ENCODE measurements at places on chromosomes 16 and 17. TPM values are rescaled to one million over a fixed set of nuclear protein-coding genes. Genes with fewer than 3 reads are reported as not detected.
A peak's percentile ranks its signal among the peaks of the same experiment; 100 is the strongest.

GRCh38 chr16:79838496-79839259 lies 238.1 kb upstream of the MAF start:
- no peak for DNase-seq

The IQCK gene
- total RNA-seq, result 1.1 TPM

GRCh38 chr16:83227336-83227735 lies 580.4 kb upstream of the HSBP1 start:
- DNase-seq, result no peak

The ADAM11 gene
- 0.28 TPM for total RNA-seq

GRCh38 chr16:4056161-4057105 lies 59.8 kb downstream of the ADCY9 start:
- DNase-seq, result no peak

DNA sequence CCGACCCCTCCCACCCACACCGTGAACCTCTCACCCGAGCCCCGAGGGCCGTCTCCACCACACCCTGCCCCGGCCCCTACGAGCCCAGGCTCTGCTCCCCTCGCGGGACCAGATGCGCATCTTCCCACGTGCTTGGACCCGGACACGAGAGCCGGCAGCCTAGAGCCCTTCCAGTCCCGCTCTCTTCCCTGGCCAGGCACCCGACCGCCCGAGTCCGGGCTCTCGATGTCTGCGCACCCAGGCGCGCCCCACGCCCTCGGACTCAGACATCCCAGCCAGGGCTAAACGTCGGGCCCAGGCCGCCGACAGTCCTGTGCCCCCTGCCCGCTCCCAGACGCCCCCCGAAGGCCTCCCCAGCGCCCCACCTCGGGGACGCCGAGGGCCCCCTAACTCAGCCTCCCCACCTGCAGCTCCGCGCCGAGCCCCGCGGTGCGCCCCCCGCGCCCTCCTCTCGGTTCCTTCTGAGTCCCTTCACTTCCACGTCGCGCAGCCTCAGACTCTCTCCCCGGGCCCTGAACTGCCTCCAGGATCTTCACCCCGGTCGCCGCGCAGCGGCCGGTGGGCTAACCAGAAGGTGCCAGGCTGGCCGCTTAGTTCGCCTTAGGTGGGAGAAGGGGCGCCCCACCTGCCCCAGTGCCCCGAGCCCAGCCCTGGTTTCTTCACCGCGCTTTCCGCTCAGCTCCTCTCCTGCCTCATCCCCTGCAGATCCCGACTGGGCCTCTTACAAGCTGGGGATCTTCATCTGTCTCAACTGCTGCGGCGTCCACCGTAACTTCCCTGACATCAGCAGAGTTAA lies 688 bp downstream of the ADAP2 start:
- DNase-seq, result no peak

The ABCA8 gene
- total RNA-seq, result not detected

The TBC1D3I gene
- total RNA-seq, result 0.15 TPM

DNA sequence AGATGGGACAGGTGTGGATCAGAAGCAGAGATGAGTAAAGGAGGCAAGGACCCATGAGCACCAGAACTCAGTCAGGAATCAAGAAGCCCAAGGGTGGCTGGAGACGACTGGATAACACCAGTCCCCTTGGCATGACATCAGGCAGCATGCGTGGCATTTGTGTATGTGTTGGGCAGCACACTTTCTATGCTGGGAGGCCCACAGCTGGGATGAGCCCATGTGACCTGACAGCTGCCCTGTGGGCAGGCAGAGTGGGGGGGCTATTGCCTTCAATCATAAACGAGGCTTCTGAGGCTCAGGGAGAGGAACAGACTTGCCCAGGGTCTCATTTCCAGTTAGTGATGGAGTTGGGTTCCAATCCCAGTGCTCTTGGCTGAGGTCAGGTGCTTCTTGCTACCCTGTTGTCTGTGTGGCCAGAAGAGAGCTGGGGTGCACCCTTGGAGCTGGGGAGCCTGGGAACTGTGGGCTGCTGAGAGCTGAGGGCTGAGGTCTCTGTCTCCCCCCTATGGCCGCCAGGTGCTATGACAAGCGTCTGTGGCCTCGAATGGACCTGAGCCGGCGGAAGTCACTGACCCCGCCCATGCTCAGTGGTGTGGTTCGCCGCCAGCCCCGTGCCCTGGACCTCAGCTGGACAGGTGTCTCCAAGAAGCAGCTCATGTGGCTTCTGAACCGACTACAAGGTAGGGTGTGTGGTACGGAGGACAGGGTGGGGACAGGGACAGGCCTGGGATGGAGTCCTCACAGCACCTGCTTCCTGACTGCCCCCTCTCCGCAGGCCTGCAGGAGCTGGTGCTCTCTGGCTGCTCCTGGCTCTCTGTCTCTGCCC lies 7.1 kb upstream of the ORAI3 start:
- DNase-seq, result peak; percentile 81

The CMTM1 gene
- total RNA-seq, result 17.8 TPM

The C16orf96 gene
- not detected for total RNA-seq

The UBE2O gene
- 26.5 TPM for total RNA-seq

GRCh38 chr17:55988861-55989260 lies 164.4 kb upstream of the ANKFN1 start:
- DNase-seq, result no peak

- DNase-seq, result peak; percentile 61
Observed at GRCh38 chr17:21019976-21020586, 22.7 kb downstream of the USP22 start.

DNA sequence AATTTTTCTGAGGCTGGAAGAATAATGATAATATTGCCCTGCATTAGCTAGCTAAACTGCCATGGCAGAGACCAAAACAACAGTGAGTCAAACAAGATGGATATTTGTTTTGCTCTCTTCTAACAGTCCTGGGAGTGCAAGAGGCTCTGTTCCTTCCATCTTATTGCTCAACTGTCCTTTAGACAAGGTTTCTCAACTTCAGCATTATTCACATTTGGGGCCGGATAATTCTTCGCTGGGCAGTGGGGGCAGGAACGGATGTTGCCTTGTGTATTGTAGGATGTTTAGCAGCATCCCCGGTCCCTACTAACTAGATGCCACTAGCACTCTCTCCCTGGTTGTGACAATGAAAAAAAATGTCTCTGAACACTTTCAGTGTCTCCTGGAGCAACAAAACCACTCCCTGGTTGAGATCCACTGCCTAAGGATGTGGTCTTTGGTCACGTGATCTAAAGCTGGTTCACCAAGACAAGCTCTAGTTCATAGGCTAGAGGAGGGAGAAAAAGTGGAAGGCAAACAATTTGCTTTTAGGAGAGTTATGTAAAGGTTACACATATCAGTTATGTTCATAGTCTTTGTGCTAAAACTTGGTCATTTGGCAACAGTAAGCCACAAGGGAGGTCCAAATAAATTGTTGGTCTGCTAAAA lies 144.4 kb downstream of the PCTP start:
- no peak for DNase-seq

The NAT9 gene
- 32.3 TPM for total RNA-seq

DNA sequence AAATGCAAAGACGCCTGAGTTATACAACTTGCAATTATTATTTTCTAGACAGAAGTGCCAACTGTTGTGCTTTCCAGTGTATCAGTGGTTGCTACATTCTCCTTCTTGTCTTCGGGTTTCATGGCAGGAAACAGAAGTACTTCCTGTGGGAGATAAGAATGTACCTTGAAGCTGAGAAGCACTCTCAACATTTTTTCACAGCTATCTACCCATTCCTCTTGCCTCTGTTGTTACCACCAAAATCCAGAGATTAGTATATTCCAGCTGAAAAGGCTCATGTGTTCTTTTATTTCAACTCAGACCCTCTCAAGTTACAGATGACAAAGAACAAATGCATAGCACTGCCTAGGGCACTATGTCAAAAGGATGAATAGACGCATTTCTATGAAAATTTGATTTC lies 4.8 kb upstream of the ADAT1 start:
- no peak for DNase-seq

DNA sequence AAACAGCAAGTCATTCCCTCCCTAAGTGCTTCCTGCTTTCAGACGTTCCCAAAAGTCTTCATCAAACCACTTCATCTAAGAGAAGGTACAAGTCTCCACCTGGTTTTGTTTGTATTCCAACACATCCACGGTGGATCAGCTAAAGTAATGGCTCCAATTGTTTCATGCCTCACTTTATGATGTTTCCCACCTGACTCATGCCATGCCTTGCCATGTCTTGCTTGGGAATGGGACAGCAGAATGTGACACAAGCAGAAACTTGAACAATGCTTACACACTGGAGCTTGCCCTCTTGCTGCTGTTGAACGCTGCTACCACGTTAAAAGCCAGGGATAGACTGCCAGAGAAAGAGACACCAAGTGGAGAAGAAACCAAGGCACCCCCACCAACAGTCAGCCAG lies 43.8 kb downstream of the MYH10 start:
- no peak for DNase-seq

DNA sequence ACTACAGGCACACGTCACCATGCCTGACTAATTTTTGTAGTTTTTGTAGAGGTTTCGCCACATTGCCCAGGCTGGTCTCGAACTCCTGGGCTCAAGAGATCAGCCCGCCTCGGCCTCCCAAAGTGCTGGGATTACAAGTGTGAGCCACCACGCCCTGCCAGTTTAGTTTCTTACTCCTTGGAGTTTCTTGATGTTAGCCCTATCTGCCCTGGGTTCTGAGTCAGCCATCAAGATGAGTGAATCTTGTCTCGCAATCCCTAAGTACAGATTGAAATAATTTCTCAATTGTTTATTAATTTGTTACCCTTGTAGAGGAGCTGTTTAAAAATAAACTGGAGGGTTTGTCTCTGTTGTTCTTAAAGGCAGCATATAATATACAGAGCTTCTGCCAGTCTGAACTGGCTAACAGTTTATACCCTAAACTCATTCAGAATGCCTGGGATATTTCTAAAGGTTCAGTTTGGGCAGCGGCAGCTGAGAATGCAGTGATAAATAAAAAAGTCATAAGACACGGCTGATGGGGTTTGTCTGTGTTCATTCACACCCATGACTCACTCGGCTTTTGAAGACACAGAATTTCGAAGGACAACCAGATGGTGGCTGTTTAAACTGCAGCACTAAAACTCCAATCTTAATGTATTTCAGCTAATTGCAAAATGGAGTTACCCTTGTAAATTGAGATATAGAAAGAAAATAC lies 39.6 kb downstream of the GPRC5B start:
- DNase-seq, result no peak

GRCh38 chr17:35849469-35850348 lies 19.0 kb downstream of the HEATR9 start:
- peak; percentile 68 for DNase-seq

The CCL17 gene
- total RNA-seq, result not detected

DNA sequence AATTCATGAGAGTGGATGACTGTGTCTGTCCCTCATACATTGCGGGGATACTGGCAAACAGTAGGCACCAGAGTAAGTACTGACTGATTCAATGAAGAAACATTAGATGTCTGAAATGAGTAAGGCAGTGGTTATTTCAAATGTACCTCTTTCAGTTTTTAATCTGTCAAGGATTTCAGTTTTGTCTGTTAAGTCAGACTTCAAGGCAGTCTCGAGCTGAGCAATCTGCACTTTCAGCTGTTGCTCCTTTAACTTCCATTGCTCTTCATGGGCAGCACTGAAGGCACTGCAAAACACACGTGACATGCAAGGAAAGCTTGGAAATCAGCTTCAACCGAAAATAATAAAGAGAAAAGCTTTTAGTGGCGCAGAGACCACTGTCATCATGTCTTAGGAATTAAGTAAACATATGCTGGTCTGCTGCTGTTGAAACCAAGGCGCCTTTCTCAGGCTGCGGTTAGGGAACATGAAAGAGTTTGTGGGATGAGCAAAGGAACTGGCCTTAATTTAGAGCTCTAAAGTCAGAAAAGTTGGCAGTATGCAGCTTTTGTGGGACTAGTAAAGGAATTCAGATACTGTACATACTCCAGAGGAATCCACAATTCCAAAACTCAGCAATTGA lies 38.8 kb downstream of the RPGRIP1L start:
- no peak for DNase-seq

The KRTAP9-8 gene
- total RNA-seq, result not detected

- DNase-seq, result peak; percentile 64
Observed at GRCh38 chr17:72725433-72726068, 366.9 kb downstream of the SLC39A11 start.

GRCh38 chr17:82750241-82750908 lies 1.5 kb upstream of the TBCD start:
- DNase-seq, result no peak

GRCh38 chr17:67244431-67245072 lies 444 bp downstream of the HELZ start:
- peak; percentile 24 for DNase-seq

All from activated CD4-positive, alpha-beta memory T cell treated with anti-CD3 and anti-CD28 coated beads, Interleukin-2, amount 10 ng/mL, durations not matched to agents 7 days and 5 days (primary cell).